Midbrain (tissue), 1 donor: ENCODE measurements at places on chromosomes 4 and X.

DNA sequence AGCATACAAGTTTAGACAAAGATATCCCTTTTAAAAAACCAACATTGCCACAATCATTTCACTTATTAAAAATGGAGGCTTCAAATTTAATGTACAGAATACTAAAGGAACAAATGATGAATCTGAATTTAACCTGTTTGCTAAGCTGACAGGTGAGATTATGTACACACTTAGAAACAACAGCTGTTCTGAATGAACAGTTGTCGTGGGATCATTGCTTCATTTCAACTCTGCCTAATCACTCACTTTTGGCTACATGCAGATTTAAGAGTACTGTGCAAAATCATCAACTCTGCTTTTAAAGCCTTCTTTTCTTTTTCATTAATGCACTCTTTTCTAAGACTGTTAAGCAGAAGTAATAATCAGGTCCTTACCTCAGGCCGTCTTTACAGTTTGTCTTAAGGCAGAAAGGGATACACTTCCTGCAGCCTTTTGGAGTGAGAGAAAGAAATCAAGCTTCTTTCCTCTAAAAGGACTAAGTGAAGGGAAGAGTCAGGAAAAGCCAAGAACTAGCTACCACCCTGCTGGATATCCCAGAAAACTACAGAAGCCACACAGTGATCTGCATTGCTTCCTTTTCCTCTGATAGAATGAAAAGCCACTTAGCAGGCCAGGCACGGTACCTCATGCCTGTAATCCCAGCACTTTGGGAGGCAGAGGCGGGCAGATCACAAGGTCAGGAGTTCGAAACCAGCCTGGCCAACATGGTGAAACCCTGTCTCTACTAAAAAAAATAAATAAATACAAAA lies 54.7 kb upstream of the NPNT start:
- no peak for DNase-seq

GRCh38 chrX:67781132-67781531 lies 237.3 kb downstream of the AR start:
- no peak for DNase-seq

GRCh38 chr4:132333724-132334047 lies 815.4 kb upstream of the PCDH10 start:
- no peak for DNase-seq

DNA sequence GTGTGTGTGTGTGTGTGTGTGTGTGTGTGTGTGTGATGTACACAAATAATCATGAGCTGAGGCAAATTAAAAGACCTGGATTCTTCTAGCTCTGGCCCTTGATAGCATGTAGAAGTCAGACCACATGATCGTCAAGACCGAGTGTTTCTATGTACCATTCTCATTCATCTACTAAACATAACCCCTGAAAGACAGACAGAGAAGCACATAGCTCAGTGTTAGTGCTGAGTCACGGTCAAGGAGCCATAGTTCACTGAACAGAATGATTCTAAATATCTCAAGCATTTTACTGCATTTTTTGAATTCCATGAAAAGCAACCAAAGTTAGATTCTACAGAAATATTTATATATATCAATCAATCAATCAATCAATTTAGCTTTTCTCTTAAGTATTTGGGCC lies 412.3 kb upstream of the CXorf51A start:
- DNase-seq = no peak

DNA sequence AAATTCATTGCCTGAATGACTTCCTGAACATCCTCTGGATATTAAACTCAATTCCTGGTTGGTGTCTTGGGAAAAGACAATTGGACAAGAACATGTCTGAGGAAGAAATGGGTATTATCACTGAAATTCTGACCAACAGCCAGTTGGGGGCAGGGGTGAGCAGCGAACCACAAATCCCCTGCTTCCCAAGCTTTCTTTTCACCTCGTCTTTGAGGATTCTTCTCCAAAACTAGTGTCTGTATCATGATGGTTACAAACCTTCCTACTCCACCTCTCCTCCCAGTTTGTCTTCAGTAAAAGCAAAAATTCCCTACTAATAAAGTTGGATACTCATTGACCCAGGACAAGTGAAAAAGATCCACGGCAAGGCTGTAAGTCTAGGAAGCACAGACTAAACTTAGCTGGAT lies 48.3 kb upstream of the WDR1 start:
- DNase-seq = peak; percentile 41

DNA sequence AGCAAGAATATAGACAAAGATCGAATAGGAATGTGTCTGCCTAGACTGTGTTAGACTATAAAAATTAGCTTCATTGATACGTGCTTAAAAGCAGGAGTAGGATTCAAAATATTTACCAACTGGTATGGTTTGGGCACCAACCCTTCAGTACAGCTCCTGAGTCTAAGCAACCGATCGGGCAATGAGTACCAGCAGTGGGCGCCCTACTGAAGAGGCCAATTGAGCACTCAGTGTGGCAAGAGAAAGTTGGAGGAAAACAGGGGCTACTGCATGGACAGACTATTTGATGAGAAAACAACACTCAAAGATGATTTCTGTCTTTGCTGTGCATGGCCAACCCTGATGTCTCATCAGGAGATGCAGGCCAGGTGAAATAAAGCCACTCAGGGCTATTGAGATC lies 176.0 kb upstream of the NWD2 start:
- no peak for DNase-seq

DNA sequence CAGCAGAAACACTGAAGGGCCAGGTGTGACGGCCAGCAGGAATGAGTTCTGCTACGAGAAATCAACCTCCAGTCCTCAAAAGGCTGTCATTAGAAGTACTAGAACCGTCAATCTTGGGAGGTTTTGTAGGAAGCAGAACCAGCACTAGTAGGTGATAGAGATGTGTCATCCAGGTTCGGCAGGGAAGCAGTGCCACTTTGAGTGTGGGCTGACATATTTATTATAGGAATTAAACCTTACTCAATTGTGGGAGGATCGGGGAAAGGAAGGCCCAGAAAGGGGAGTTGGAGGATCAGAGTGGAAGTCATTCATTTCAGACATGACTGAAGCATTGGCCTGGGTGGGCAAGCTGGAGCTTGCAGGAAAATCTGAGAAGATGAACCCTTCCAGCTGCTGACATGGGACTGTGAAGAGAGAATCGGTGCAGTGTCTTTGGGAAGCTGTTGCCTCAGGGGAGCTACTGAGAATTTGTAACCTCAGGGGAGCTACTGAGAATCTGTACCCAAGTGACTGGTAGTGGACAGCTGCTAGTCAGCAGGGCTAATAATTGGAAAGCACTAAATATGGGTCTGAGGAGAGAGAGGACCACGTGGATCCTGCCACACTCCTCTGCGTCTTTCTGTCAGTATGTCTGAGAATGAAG lies 177.4 kb downstream of the SPRY1 start:
- no peak for DNase-seq

DNA sequence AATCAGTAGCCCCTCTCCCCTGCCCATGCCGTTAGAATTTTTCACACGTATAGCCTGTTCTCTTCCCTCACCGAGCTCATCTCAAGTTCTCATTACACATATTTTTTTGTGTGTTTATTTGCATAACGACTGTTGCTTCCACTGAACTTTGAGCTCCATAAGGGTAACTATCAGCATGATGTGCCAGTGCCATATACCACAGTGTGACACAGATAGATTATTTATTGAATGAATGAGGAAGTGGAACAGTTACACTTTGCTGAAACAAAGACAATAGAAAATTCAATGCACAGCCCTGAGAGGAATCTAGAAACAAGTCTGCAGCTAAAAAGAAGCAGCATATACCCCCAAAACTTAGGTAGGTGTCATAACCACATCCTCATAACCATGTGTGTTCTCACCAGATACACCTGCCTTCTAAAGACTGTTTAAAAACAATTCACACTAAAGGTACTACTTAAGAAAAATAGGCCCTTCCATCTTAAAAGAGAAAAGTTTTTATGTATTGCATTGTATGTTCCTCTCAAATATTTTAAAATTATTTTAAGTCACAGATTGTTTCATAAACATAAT lies 389.9 kb downstream of the PACRGL start:
- no peak for DNase-seq

GRCh38 chr4:149988087-149988410 lies 90.2 kb upstream of the DCLK2 start:
- no peak for DNase-seq

DNA sequence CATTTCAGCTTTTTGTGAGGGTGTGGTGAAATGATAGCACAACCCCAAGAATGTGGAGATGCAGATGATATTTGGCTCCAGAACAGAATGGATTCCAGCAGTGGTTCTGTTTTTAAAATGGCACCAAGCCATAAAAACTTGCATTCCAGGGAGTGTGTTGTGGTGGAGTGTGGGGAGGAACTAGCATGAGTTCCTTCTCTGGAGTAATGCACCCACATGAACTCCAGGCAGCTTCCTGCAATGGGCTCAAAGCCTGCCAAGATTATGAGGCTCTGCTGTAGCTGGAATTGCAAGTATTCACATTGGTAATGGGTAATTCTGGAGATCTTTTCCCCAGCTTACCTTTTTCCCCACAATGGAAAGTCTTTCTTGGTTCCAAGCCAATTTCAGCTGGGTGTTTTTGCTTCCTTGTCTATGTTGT lies 161.4 kb downstream of the RAB28 start:
- DNase-seq = no peak

GRCh38 chr4:10020106-10020505 lies 1.2 kb downstream of the SLC2A9 start:
- DNase-seq = no peak

DNA sequence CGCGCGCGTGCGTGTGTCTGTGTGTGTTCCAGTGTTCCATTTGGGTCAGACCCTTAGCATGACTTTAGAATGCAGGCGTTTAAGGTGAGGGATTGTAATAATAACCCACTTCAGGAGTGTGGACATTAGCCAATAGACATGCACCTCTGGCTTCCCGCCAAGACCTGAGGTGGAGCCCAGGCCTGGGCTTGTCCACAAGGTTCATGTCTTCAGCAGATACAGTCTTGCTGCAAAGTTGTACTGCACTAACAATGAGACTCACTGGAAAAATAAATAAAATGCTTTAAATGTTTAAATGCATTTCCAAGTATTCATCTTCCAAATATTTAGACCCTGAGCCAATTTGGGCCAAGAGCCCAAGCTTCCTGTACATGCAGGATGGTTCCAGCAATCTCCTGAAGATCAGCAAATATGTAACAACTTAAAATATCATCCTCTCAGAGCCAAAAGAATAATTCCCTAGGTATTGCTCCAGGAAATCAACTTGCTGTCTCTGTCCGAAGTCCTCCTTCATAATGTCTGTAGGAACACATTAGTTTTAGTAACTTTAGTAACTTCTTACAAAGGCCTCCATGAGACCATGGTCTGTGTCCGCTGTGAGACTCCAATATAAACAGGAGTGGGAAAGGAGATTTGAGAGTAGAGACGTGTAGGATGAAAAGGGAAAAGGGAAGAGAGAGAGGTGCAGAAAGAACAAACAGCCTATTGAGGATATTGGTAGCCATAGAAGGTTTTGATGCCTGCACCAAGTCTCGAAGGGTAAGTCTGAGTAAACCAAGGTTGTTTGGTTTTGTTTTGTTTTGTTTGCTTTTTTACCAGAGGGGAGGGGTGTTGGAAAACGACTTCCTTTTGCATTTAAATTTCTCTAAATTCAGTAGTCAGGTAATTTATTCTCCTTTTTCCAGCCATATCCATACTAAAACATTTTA lies 98.5 kb upstream of the KLF3 start:
- no peak for DNase-seq

DNA sequence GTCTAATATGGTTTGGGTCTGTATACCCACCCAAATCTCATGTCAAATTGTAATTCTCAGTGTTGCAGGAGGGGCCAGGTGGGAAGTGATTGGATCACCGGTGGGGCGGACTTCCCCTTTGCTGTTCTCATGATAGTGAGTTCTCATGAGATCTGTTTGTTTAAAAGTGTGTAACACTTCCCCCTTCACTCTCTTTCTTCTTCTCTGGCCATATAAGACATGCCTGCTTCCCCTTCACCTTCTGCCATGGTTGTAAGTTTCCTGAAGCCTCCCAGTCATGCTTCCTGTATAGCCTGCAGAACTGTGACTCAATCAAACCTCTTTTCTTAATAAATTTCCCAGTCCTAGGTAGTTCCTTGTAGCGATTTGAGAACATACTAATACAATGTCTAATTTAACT lies 19.7 kb upstream of the SCRG1 start:
- DNase-seq = no peak

DNA sequence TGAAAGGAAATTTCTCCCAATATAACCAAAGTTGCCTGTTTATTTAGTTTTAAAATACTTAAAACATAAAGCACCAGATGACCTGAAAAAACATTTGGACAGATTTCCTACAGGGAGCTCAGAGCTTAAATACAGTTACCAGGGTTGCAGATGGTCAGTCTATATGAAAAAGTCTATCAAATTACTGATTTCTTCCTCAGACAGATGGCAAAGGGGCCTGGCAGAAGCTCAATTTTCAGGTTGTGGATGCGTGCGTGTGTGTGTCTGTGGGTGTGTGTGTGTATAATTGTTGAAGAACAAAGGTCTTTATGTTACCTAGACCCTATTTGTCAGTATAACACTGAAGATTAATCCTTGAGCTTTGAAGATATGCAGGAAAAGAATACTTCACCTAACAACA lies 169.4 kb downstream of the MAD2L1 start:
- no peak for DNase-seq

DNA sequence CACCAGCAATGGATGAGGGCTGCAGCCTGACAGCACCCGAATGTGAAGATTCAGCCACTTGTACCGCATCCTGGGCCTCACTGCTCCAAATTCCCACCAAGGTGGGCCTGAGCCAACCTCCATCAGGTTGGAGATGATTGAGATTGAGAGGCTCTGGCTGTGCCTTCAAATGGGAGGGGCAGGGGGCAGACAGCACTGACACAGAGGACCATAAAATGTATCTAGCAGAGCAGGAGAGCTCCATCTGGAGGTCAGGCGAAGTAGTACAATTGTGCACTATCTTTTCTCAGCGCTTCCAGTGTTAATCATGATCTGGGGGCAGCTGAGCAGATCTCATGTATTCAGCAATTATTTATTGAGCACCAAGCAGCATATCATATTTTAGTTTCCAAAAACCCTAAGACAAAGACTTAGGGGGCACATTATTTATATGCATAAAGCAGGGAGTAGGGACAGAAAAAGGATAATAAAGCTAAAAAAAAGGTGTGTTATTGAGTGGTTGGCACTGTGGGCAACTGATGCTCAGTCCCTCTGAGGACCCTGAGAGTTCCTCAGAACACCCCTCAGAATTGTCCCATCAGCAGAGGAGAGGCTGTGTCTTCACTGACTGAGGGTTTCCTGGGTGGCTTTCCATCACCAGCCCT lies 31.6 kb upstream of the C1QTNF7 start:
- DNase-seq = peak; percentile 18

- DNase-seq = no peak
Measured at GRCh38 chr4:169132561-169133305, 122.7 kb upstream of the CBR4 start.
